Astrocyte of the hippocampus (primary cell): ENCODE measurements at places on chromosomes 5 and 9.

- peak; percentile 75 for DNase-seq
These were observed 67.1 kb downstream of the EPB41L4B start for GRCh38 chr9:109253637-109254284.

GRCh38 chr5:761854-762710 lies 22.4 kb downstream of the ZDHHC11B start:
- no peak for DNase-seq

GRCh38 chr9:37947471-37947870 lies 43.5 kb upstream of the SLC25A51 start:
- no peak for DNase-seq

DNA sequence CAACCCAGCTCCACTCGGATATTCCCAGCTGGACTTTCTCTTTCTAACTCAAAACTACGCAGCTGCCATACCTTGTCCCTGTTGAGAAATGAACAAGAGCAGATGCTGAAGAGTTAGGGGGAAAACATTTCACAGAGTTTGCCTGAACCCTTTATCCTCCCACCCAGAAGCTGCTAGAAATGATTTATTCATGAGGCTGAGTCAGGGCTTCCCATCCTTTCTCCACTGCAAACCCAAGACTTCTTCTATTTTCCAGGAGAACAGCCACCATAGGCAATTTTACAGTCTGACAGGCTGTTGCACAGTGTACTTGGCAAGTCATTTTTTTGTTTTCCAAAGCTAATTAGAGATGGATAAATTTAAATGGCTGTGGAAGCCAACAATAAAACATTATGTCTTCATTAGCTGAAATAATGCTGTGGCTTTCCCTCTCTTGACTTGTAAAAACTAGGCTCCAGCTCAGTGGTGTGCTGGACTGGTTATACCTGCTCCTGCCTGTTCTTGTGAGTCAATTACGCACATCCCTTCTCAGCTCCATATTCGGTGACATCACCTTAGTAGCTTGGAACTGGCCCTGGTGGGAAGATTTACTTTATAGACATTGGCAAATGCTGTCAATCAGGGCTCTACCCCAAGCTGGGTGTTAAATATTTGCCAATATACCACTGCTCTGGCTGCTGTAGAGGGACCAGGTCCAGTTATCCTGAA lies 71.9 kb downstream of the KIF4B start:
- DNase-seq = peak; percentile 26

GRCh38 chr5:36770125-36770524 lies 106.4 kb upstream of the NIPBL start:
- no peak for DNase-seq

DNA sequence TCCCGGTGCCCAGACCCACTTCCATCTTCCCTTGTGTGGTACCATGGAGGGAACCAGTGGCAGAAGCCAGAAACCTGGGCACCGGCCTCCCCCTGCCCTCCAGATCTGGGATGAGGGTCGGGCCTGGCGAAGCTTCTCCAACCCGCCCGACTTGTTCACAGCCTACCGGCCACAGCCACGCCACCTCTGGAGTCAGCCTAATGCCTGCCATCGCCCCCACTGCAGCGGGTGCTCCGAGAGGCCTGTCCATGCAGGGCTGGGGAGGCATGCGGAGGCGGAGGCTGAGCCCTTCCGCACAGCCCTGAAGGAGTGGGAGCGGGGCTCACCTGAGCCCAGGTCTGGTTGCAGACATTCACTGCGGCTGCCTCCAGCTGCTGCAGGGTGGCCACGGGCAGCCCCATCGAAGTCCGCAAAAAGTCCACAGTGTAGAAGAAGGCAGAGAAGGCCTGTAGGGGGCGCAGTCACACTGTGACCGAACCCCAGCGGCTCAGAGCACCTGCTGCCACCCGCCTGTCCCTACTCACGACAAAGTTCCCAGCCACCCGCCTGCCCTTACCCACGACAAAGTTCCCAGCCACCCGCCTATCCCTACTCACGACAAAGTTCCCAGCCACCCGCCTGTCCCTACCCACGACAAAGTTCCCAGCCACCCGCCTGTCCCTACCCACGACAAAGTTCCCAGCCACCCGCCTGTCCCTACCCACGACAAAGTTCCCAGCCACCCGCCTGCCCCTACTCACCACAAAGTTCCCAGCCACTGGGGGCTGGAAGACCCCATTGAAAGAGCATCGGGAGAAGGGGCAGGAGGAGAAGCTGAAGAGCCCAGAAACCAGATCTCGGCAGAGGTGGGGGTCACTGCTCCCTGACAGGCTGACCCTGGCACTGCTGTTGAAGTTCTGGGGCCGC lies 3.8 kb upstream of the NPDC1 start:
- DNase-seq = peak; percentile 78

DNA sequence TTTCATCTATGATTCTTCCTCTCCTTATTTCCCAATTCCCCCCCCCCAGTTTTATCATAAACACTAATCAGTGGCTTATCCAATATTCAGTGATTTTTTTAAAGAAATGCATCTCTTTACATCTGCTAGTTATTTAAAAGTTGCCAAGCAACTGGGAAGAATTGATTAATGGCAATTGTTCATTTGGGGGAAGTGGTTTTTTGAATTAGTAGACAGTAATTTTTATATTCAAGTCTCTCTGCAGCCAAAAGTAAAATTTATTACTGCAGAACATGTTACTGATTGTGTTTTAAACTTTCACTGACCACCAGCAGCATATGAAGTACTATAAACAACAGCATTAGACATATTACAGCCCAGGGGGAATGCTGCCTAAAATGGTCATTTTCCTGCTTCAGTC lies 308.8 kb upstream of the NREP start:
- DNase-seq = no peak

DNA sequence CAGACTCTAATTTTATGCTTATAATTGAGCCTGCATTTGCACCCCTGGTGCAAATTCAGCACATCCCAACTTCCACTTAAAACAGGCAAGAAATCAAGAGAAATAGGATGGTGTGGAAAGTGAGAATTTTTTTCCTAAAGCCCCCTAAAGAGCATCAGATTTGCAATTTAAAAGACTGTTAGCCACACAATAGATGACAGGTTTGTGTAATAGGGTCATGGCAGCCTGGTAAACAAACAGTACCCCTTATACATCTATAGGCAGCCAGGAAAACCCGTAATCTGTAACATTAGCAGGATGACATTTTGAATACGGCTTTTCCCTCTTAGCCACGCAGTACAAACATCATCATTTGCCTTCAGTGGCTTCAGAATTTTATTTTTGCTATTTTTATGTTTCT lies 17.2 kb downstream of the EBF1 start:
- DNase-seq = no peak

- no peak for DNase-seq
These were observed 1.6 kb downstream of the MEGF10 start for GRCh38 chr5:127292030-127292735.

DNA sequence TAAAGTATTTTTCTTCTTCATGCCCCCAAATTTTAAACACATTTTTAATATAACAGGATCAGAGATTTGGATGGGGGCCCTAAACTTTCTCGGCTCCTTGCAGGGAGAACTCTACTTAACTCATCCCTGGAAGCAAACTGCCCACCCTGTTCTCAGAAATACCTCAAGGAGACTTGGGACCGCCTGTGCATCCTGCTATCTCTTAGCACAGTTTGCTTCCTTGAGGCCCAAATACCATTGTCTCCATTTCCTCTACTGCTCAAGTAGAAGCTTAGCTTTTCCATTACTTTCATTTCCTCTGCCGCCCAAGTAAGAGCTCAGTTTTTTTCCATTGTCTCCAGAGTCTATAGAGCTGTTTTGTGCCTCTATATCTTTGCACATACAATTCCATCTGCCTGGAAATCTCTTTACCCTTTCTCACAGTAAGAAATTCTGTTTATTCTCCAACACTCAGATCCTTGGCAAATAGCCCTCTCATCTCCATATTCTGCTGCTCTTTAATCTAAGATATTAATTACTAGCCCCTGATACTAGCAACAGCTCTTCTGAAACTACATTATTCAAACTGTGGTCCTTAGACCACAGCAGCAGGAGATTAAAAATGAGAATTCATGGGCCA lies 137.8 kb downstream of the CEMIP2 start:
- no peak for DNase-seq

- DNase-seq = no peak
These were observed 83.4 kb downstream of the RAPGEF1 start for GRCh38 chr9:131656356-131657036.

GRCh38 chr5:179526978-179527377 lies 23.4 kb upstream of the RUFY1 start:
- DNase-seq = no peak
